ENCODE measurements at places on chromosomes 2 and 18.

DNA sequence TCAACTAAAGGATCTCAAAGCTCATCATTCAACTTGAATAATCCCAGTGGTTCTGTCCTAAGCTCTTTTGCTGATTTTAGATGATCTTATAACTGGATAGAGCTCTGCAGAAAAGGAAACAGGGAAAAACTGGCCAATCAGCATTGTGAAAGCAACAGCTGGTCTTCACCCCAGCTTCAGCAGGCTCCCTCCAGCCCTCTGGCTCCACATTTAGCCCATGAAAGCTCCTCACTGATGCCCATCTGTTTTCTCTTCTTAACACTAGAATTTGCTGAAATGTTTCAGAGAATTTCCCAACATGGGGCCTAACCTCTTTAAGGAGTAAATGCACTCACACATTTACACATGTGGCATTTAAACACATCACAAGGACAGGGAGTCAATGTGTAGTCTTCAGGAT, 223.3 kb downstream of the CNTNAP5 start:
- DNase-seq, result no peak

DNA sequence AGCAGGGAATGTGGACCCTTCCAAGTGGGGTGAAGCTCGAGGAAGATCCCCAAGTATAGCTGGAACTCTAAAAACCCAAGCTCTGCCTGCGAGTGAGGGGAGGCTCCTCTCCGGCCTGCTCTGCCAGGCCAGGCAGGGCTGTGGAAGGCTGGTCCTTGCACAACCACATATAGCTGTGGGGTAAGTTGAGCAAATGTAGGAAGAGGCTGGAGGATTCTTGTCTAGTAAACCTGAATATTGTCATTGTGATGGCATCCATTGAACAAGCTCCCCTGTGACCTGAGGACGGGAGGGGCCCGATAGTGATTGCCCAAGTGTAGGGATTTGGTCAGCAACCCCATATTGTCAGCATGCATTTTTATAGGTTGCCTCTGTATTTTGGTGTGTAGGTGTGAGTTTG, 103.0 kb downstream of the ACKR3 start:
- no peak for DNase-seq

GRCh38 chr18:50880119-50880465, 1.2 kb downstream of the ME2 start:
- no peak for DNase-seq

DNA sequence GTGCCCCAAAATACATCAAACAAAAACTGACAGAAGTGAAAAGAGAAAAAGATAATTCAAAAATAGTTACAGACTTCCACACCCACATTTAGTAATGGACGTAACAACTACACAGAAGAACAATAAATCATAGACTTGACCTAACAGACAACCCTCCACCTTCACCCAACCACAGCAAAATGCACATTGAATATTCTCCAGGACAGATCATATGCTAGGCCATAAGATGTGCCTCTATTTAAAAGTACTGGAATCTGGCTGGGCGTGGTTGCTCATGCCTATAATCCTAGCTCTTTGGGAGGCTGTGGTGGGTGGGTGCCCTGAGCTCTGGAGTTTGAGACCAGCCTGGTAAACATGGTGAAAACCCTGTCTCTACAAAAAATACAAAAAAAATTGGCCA, 20.0 kb downstream of the SLC66A2 start:
- no peak for DNase-seq

DNA sequence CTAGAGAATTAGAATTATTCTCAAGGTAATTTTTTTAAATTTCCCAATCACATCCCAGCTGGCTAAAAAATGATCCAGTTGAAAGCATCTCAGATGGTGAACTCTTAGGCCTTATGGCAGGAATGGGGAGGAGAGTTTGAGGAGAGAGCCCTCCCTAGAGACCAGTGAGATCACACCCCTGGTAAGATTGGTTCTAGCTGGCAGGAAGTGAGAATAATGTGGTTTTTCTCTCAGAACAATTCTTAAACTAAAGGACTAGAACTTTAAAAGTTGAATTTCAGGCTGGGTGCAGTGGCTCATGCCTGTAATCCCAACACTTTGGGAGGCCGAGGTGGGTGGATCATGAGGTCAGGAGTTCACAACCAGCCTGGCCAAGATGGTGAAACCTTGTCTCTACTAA, 120.2 kb downstream of the MYO3B start:
- DNase-seq, result no peak

GRCh38 chr2:149093579-149093978, 55.1 kb downstream of the LYPD6B start:
- no peak for DNase-seq

GRCh38 chr2:70125498-70125898, 38.2 kb downstream of the PCBP1 start:
- no peak for DNase-seq

DNA sequence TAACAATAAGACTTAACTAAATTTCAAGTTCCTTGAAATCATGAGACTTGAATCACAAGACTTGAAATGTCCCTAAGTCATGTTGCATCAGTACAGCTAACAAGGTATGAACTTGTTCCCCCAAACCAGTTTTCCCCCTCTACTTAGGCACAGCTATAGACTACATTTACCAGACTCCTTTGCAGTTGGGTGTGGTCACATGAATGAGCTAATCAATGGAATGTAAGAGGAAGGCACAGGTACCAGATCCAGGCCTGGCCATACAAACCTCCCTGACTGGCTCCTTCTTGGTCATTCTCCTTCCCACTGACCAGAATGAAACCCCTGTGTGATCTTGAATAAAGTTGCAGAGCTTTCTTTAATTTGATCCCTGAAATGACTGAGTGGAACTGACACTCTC, 77.8 kb downstream of the DNER start:
- DNase-seq, result no peak

DNA sequence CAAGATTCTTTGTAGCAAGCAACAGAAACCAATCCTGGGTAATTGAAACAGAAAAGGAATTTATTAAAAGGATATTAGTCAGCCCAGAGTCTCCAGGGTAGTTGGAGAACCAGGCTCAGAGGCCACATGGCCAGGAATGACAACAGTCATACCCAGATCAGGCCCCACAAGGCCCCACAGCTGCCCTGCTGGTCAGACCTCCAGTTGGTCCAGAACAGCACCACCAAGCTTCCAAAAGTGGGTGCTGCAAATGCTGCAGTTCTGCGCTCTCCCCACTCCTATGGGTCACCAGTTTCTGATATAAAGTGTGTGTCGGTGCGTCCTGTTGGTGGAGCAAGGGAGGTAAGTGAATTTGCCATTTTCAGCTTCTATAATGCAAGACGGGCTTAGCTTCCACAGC, 29.9 kb downstream of the KLHL29 start:
- DNase-seq, result peak; percentile 49

DNA sequence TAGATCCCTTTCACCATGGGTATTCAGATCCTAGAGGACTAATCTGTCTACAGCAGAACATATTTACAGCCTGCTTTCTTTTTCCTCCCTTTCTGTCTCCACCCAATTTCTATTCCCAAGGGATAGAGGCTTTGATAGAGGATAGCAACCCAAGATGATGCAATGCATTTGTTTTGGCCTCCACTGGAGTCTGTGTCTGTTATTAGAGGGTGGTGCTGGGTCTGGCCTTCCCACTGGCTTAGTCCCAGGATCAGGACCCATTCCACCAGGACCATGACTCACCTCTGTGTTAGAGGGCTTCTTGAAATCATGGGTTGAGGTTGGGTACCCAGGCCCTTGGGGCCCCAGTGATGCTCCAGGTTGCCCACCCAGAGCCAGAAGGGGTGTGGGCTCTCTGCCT, 239.7 kb upstream of the TNP1 start:
- DNase-seq, result no peak

GRCh38 chr2:43412114-43412753, 183.6 kb downstream of the THADA start:
- no peak for DNase-seq

GRCh38 chr18:52903857-52904256, 563.9 kb downstream of the DCC start:
- peak; percentile 22 for DNase-seq

- no peak for DNase-seq
Measured at GRCh38 chr2:8526403-8526696, 155.5 kb upstream of the ID2 start.

DNA sequence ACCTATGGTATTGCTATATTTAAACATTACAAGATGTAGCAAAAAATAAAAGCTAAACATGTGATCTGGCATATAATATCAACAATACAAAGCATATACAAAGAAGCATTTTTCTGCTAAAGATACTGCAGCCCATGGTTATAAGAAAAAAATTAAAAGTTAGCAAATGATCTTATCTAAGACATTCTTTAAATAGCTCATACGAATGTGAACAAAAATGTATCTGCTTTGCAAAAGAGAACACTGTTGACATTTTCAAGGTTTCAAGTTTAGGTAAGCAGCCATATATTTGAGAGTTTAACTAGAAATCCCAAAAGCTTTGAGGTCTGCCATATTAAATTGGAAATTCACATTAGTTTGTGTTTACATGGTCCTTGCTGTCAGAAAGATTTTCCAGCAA, 301.0 kb upstream of the SLC39A10 start:
- no peak for DNase-seq

DNA sequence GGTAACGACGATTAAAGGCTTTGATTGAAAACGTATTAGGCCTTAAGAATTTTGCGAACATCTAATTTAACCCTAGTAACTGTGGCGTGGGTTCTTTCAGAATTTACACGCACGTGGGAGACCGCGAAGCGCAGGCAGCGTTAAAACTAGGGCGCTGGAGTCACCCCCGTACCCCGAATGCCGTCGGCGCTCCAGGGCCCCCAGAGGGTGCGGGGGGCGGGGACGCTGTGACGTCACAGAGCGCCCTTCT, 673 bp upstream of the SMCHD1 start:
- no peak for DNase-seq

DNA sequence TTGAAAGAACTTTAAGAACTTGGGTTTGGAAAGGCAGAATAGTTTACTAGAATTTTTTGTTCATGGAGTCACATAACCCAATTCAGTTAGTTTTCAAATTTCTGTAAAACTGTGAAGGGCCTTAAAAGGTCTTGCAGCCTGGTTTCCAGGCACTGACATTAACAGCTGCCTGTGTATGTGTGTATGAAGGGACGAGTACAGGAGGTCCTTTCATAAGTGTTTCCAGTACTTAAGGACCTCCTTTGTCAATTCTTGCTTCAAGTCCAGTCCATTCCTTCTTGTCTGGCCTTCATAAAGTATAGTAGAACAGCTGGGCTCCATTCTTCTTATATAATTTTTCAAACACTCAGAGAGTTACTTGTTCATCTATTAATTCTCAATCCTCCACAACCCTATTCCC, 136.5 kb downstream of the NR4A2 start:
- DNase-seq, result no peak

DNA sequence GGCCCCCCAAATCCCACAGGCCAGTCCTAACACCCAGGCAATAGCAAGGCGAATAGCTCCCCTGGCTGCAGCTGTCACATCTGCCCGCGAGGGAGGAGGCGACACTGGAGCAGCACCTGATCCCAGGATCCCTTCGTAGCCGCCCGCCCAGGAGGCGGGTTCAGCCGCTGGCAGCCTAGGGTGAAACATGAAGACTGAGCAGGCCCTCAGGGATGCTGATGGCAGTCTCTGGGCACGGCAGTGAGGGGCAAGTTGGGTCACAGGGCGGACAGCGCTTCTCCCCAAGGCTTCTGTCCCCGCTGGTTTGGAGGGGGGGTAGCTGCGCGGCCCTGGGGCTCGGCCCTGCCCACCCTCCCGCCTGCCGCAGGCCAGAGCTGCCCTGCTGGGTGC, 1.9 kb downstream of the DNMT3A start:
- DNase-seq, result peak; percentile 50

DNA sequence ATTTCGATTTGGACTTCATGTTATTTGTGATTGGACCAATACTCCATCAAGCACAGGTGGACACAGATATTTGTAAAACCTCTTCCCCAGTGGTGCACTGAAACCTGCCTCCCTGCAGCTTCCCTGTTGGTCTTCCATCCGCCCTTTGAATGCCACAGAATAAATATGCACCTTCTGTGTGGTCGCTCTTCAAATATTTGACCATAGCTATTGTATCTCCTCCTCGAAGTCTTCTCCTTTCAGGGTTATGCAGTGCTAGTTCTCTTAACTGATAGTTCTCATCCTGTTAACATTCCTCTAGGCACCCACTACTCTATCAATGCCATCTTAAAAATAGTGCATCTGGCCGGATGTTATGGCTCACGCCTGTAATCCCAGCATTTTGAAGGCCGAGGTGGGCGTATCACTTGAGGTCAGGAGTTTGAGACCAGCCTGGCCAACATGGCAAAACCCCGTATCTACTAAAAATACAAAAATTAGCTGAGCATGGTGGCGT, 12.5 kb downstream of the SPATS2L start:
- no peak for DNase-seq

DNA sequence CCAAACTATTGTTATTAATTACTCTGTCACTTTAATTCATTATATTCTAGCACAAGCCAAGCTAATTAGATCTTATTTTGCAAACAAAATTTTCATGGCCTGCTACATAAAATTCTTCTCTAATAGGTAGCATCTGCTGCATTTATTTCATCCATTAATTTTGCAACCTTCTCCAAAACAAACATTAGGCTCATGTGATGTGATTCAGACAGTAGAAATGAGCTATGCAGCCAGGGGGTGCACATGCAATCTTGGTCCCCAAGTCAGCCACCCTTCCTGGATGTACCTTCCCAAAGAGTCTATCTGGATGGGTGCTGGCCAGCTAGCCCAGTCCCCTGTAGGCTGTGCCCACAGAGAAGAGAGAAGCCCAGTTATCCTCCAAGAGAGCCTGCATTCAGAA, 242.1 kb upstream of the OSR1 start:
- DNase-seq, result no peak

GRCh38 chr18:76255070-76255683, 239.9 kb downstream of the ZNF516 start:
- peak; percentile 60 for DNase-seq

- DNase-seq, result no peak
Measured at GRCh38 chr18:23718243-23718720, 29.0 kb downstream of the LAMA3 start.

DNA sequence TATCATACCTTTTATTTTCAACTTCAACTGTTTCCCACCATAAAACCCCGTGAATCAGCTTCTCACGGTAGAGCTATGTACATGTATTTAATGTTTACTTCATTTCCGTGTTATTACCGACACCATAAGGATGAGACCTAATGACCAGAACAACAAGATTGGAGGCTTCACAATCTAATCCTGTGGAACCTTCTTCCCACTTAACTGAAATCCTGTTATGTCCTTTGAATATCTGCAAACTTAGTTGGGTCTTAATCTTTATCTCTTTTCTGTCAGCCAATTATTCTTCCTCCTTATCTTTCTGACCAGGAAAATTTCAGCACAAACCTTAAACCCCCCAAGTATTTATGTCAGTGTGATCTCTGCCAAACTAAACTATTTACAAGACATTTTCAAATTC, 214.4 kb downstream of the TMX3 start:
- DNase-seq, result no peak

Data from ELF-1 (cell line).